ENCODE measurements at places on chromosomes 3 and 15.

GRCh38 chr15:29541309-29541708, 271.7 kb upstream of the NSMCE3 start:
- DNase-seq, result no peak

DNA sequence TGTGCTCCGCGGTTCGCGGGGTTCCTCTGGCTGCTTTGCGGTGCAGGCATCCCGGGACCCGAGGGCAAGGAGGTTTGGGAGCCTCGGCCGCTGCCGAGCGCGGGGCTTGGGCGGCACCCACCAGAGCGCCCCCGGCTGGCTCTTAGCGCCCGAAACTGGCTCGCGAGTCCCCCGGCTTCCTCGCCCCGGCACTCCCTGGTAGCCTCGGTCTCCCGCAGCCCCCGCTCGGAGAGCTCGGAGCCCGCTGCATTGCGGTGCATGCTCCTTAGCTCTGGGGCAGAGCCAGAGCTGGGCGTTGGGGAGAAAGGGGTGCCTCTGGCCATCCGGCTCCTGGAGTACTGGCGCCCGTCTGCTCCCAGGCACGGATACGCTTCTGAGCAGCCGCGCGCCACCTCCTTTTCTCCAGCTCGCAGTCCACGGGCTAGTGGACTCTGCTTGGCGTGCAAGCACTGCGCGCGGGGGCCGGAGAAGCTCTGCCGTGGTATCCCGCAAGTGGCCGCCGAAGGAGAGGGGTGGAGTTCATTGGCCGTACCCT, 753 bp downstream of the EPHB1 start:
- no peak for DNase-seq

GRCh38 chr15:78996894-78997275, 52.0 kb upstream of the CTSH start:
- DNase-seq, result no peak

DNA sequence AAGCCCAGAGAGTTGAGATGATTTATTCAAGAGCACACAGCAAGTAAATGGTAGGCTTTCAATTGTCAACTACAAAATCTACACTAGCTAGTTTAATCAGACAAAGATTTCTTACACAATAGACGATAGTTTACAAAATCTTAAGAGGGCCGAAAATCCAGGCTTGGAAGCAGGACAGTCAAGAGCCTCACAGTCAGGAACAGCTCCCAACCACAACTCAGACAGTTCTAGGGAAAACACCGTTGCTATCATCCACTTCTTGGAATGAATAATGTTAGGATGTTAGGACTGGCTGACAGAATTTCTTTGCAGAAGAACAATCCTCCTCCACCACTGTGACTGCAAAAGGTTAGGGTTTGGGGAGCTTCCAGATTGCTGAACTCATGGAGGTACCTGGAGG, 290.8 kb upstream of the ZPLD1 start:
- DNase-seq, result no peak

GRCh38 chr3:9238721-9239295, 10.6 kb downstream of the SRGAP3 start:
- DNase-seq, result no peak

DNA sequence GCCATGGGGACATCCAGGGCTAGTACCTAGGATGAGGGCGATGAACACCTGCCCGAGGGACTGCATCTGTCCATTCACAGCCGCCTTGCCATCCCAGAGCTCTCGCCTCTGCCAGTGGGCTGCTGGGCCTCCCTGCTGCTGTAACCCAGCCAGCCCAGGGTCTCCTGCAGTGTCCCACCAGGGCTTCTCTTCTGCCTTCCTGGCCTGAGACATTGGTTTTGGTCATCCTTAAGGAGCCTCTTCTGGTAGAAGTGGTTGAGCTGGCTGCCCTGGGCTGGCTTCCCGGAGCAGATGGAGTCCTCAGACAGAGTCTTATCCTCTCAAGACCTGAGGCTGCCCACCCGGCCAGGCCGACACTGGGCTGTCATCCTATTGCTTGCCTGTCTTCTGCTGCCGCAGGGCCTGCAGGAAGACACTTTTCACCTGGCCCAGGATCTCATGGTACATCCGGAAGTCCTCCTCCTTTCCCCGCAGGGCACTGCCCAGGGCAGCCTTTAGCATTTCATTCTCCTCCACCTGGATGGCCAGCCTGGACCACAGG, 6.1 kb upstream of the HHATL start:
- DNase-seq, result no peak

DNA sequence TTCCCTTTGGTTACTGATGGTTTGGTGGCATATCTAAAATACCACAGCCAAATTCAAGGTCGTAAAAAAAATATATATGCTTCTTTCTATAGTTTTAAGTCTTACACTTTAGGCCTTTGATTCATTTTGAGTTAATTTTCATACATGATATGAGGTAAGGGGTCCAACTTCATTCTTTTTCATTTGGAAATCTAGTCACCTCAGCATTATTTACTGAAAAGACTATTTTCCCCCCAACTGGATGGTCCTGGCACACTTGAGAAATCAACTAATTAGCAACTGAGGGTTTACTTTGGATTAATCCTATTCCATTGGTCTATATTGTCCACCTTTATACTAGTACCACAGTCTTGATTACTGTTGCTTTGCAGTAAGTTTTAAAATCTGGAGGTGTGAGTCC, 26.2 kb downstream of the RHOA start:
- no peak for DNase-seq

- DNase-seq, result no peak
Observed at GRCh38 chr3:127740136-127740915, 67.6 kb downstream of the ABTB1 start.

DNA sequence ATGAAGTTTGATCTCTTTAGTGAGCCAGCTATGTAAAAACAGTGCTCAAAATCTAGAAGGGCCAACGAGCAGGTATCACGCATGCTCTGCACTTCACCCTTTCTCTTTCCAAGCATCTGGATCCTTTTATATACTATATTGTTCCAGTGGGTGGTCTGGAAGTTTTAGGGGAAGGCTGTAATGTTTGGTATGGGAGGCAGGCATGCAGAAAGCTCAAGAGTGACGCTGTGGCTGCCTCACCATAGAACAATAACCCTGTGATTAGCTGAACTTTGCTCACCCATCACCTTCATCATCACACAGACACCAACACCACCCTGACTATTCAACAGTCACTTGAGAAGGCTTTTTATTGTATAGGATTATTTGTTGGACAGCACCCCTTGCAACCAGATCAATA, 81.6 kb downstream of the FBN1 start:
- DNase-seq, result no peak

DNA sequence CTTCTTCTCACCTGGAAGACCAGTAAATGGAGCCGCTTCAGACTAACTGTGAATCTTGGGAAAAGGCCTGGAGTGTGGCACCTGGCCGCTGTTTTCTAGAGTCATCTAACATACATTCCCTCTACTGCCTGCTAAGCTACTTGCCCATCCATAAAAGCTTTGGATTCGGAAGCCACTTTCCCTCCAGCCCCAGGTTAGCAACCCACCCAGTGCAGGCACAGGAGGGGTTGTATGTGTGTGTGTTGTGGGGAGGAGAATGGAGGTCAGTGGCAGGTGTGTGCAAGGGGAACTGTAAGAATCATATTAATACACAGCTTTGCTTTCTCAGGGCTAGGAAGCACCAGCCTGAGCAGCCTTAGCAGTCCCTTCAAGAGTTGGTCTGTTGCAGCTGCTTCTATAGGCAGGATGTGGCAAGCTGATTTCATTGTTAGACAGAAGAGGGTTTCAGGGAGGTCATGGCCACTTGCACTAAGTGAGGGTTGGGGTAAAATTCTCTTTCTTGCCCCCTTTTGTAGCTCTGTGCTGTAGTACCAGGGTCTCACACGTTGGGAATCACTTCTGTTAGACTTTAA, 8.9 kb downstream of the NSUN3 start:
- no peak for DNase-seq

DNA sequence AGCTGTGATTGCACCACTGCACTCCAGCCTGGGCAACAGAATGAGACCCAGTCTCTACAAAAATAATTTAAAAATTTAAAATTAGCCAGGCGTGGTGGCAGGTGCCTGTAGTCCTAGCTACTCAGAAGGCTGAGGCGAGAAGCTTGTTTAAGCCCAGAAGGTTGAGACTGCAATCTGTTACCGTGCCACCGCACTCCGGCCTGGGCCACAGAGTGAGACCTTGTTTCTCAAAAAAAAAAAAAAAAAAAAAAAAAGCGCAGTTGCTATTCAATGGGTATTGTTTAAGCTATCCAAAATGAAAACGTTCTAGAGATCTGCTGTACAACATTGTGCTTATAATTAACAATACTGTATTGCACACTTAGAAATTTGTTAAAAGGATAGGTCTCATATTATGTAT, 24.0 kb downstream of the ZNF148 start:
- no peak for DNase-seq

DNA sequence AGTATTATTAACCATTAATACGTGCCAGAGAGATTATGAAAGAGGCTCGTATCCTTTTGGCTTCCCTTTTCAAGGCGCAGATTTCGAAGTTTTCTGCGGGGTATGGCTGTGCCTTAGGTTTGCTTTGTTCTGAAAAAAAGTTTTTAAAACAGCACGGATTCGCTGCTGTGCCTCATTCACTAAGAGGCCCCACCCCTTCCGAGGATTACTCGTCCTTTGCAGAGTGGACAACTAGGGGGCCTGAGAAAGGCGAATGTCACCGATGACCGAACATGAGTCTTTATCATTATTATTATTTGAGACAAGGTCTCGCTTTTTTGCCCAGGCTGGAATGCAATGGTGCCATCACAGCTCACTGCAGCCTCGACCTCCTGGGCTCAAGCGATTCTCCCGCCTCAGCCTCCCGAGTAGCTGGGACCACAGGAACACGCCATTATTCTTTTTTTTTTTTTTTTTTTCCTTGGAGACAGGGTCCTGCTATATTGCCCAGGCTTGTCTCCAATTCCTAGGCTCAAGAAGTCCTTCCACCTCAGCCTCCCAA, 684 bp upstream of the RPS27L start:
- peak; percentile 50 for DNase-seq

- no peak for DNase-seq
Observed at GRCh38 chr3:190695225-190695624, 167.3 kb downstream of the GMNC start.

DNA sequence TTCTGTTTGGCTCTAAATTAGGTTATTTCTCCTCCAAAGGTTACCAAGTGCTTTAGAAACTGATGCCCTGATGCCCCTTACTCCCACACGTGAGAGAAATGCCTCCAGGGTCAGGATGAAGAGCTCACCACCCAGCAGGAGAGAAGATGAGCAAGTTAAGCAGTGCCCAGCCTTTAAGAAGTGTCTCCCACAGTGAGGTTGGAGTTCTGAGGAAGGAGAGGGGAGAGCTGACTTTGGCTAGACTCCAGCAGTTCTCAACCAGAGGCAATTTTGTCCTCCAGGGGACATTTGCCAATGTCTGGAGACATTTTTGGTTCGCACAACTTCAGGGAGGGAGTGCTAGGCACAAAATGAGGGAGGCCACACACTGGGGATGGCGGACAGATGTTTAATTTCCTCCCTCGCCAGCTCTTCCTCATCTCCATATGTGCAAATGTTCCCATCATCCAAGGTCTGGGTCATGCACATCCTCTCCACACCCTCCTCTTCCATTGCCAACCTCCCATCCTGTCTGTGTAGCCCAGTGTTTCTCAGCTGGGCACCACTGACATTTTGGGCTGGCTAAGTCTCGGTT, 50.6 kb upstream of the SLC7A14 start:
- DNase-seq, result no peak

- DNase-seq, result no peak
Observed at GRCh38 chr3:150068440-150069153, 97.9 kb upstream of the PFN2 start.

DNA sequence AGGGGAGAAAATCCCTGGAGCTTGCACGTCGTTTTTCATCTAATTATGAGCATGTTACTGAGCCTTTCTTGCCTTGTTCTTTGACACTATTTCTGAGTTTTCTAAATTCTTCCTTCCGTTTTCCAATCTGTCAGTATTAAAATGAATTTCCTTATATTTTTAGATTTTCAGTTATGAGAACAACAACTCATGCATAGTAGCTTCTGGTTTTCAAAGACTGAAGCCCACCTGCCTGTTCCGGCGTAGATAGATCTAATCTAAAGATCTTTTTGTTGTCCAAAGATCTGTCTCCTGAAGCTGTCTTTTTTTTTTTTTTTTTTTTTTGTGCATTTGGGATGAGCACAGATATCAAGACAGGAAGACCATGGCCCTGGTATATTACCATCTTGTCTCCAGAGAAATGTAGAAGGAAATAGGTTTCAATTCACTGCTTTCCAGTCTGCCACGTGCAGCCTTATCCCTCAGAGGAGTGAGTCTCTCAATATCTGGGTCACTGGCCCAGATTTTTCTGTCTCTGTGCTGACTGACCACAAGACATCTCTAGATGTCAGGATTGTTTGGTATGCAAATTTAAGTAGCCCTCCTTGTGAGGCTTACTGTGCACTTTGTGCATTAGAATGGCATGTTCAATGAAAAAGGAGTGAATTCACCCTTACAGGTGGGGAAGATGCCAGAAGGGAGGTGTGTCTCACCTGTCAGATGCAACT, 222.3 kb upstream of the TMC3 start:
- no peak for DNase-seq

GRCh38 chr15:25068696-25069095, 113.9 kb downstream of the SNRPN start:
- DNase-seq, result no peak

GRCh38 chr3:81425198-81425868, 336.1 kb downstream of the GBE1 start:
- DNase-seq, result no peak

- DNase-seq, result no peak
Observed at GRCh38 chr15:44137750-44138149, 57.3 kb downstream of the FRMD5 start.

DNA sequence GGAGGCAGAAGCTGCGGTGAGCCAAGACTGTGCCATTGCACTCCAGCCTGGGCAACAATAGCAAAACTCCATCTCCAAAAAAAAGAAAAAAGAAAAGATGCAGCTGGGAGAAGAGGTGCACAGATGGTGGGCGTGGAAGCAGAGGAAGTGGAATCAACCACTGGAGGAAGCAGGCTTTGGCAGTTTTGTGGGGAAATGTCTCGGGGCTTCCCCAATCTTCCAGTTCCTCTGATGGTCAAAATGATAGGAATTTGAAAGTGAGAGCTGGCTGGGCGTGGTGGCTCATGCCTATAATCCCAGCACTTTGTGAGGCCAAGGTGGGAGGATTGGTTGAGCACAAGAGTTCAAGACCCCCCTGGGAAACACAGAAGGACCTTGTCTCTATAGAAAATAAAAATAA, 48.1 kb upstream of the SMAD3 start:
- no peak for DNase-seq

- DNase-seq, result no peak
Observed at GRCh38 chr3:15171096-15171495, 35.0 kb upstream of the CAPN7 start.

GRCh38 chr3:162626172-162626571, 1129.6 kb downstream of the OTOL1 start:
- DNase-seq, result no peak

- DNase-seq, result no peak
Observed at GRCh38 chr3:72212396-72212795, 427.4 kb upstream of the PROK2 start.

GRCh38 chr3:88142094-88142624, 7.6 kb upstream of the C3orf38 start:
- no peak for DNase-seq

Data from putamen (tissue), 1 donor.